ENCODE measurements at places on chromosomes 16 and 17.
A peak's percentile ranks its signal among the peaks of the same experiment; 100 is the strongest.

- no peak for DNase-seq
These were observed 3.0 kb downstream of the HOXB6 start for GRCh38 chr17:48601539-48602425.

DNA sequence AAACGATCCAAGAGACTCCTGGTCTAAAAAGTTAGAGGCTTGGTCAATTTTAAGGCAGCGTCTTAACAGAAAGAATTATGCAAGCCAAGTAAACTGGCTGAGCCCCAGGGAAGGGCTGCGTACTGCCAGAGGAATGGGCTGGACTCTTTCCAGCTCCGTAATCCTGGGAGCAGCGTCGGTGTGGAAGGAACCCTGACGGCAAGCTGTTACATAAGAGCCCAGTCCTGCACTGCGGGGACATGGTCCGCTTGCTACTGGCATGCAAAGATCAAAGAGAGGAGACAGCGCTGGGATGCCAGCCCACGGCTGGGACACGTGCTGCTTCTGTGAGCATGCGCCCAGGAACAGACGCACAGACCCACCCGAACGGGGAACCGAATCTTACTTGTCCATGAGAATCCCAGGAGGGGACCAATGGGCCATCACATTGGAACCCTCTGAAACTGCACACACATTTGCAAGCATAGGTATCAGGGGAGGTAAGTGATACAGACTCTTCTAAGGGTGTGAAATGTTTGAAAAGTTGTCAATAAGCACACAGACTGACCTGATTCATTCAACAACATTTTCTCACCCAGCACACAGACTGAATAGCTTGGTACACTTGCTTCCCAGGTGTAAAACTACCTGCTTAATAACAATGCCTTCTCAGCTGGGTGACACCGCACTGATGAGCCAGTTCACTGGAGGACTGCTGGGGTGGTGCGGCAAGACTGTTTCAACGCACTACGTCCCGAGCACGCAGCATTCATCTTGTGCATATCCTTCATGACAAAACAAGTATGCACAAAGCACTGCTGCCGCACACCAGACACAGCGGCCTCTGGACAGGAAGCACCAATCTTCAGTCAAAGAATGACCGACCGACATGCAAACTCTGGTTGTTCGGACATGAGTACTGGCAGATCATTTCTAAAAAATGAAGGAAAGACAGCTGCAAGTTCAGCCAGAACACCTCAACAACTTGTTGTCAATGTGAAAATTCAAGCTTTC, 94.9 kb downstream of the ANKRD11 start:
- peak; percentile 90 for DNase-seq

- no peak for DNase-seq
These were observed 12.1 kb upstream of the ACE start for GRCh38 chr17:63464691-63465236.

DNA sequence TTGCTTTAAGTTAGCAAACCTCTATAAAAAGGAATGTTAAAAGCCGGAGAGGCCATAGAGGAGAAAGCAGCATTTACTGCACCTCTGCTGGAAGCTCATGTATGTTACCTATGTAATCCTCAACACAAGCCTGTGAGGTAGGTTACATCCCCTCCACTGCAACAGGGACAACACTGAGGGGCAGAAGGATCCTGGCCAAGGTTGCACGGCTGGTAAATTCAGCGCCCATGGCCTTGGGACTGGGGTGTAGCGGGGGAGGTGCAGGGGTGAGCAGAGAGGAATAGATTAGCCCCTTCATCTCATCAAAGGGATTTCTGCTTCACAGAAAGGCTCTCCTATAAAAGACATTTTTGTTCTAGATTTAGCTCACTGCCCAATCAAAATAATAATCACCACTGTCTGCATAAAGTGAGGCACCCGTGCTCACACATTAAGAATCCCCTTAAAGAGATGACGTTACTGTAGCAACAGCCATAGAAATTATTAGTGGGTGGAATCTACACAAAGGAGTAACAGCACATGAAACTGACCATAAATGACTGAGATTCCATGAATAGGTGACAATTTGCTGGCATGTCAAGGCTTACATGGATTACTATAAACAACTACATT, 3.3 kb downstream of the ZCCHC14 start:
- DNase-seq = no peak

- no peak for DNase-seq
These were observed 413.5 kb downstream of the CPPED1 start for GRCh38 chr16:12390074-12390605.

DNA sequence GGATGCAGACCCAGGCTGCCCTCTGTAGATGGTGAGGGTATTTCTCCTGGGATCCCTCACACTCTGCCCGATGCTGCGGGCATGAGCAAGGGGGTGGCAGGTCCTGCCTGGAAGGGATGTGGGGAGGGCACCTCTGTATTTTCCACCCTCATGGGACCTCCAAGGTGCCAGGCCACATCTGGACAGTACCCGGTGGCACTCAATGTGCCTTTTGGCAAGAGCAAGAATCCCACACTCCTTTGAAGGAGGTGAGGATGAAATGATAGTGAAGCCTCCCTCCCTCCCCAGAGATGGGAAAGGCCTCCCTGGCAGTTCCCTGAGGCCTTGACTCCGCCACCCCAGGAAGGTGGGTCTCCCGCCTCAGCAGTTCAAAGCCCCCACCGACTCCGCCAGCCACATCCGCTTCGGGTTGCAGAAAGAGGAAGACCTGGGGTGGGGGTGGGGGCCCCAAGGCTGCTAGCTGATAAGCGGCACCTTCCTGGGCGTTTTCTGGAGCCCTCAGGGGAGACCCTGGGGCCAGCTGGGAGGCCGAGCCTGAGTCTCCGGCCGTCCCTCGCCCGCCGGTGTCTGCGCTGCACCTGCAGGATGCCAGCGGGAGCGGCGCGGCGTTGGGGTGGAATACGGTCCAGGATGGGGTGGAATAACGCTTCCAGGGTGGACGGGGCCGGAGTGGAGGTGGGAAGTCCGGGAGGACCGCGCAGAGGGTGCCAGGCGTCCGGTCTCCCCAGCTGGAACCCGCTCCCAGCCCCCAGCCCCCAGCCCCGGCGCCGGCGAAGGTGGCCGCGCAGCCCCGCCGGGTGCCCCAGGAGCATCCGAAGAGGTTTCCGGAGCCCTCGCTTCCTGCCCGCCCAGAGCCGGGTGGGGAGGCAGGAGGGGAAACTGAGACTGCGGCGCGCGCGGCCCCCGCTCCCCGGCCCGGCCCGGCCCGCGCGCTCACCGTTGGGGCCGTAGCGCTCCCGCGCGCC, 718 bp downstream of the ATP2A3 start:
- no peak for DNase-seq
